MM.1S (cell line): ENCODE measurements at places on chromosomes 11 and 22.
A peak's percentile ranks its signal among the peaks of the same experiment; 100 is the strongest.

DNA sequence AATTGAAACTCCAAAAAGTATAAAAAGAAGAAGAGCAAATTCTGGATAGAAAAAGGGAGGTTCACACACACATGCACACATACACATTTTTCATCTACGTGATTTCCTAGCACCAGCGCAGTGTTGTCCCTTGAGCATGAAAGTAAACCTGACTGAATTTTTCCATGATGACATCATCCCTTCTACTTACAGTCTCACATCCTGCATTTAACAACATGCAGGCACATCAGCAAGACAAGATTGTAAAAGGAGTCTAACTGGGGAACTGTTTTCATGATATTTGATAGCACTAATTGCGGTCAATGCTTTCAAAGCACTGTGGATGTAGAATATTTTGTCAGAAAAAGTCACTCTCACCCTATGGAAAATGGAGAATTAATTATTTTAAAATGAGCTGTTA lies 36.6 kb downstream of the GAS2 start:
- no peak for DNase-seq

DNA sequence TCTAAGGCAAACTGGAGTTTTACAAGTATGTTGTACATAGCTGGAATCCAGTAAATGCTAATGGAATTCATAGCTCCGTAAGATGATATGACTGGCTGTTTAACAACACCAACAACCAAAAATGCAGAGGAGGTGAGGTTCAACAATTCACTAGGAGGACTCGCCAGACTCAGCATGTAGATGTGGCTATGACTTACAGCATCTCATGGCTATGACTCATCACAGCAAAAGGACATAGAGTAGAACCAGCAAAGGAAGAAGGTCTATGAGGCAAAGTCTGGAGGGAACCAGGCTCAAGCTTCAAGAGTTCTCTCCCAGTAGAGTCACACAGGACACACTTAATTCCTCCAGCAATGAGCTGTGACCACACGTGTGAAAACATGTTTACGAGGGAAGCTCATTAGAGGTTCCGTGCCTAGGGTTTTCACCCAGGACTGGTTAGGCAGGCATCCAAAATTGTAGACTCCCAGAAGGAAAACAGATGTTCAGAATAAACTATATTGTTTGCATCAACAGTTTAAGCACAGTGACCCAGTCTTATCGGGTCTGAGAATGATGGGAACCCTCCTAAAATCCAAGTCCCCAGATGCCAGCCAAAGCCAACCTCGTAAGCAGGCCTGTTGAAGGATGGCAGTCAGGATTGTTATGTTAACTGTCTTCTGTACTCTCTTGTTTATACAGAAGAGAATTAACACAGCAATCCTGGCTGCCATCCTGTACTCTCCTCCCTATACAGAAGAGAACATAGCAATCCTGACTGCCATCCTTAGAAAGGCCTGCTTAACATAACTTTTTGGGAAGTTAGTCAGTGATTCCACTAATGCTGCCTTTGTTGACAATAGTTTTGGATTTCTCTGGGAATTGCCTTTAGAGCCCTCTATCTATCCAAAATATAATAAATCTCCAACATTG lies 116.6 kb downstream of the LARGE1 start:
- no peak for DNase-seq

GRCh38 chr11:33701302-33702230 lies 940 bp upstream of the C11orf91 start:
- DNase-seq: peak; percentile 18

- DNase-seq: no peak
Measured at GRCh38 chr11:65471447-65471891, 27.4 kb upstream of the MALAT1 start.

- DNase-seq: no peak
Measured at GRCh38 chr11:68429661-68430060, 30.9 kb upstream of the PPP6R3 start.

DNA sequence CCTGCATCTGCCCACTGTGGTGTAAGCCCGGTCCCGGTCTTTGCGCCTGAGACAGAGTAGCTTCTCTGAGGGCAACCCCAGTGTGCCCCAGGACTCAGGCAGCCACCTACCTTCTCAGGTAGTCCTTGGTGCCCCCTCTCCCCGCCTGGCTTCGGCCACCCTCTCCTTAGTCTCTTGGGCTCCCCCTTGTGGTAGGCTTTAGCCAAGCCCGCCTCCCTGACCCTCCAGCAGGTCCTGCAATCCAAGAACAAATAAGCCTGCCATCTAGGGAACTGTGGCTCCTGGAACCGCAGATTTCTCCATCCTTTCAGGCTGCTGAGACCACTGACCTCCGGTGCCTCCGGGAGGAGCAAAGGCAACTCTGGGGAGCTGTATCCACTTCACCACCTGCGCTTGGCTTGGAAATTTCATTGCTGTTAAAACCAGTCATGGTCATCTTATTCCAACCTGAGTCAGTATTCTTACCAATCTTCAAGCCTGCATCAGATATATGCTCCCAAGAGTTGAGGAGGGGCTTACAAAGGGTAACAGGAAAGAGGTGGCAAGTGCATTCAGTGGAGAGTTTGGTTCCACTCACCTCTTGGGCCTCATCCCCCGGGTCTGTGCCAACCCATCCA lies 52.8 kb upstream of the TENM4 start:
- DNase-seq: peak; percentile 55

GRCh38 chr22:49954354-49954753 lies 6.2 kb upstream of the PIM3 start:
- no peak for DNase-seq

- DNase-seq: no peak
Measured at GRCh38 chr11:116946414-116946813, 109.0 kb upstream of the APOA1 start.

DNA sequence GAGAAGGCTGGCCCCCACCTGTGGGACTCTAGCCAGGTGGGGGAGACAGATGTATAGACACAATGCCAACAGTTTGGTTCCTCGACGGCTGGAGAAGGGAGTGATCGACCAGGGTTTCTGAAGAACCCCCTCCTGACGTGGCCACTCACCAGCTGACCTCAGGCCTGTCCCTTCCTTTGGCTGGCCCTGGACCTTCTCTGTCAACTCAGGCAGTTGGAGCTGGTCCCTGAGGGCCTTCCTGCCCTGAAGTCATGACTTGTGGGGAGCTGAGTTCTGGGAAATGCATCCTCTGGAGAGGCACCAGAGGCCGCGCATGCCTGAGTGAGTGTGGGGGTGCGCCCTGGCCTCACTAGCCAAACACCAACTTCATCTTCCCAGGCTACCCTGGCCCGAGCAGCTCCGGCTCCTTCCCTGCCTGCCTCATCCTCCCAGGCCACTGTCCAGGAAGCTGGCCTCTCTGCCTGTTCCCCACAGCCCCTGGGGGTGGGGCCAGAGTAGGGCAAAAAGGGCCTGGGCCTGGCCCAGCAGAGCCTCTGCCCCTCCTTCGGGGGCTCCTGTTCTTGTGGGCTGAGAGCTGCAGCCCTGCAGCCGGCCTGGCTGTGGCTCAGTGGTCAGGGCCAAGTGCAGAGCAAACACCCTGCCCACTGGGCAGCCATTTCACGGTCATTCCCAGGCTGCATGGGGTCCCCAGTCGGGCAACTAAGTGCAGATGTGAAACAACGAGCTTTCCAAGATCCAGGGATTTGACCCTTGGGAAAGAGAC lies 23.6 kb downstream of the TXN2 start:
- DNase-seq: no peak
